ENCODE measurements at places on chromosomes 3 and 15. TPM values are rescaled to one million over a fixed set of nuclear protein-coding genes. Genes with fewer than 3 reads are reported as not detected.

GRCh38 chr3:48338635-48339034 is 5.2 kb upstream of the SPINK8 start:
- DNase-seq = peak; percentile 4

The SECISBP2L gene
- total RNA-seq = 88.8 TPM

DNA sequence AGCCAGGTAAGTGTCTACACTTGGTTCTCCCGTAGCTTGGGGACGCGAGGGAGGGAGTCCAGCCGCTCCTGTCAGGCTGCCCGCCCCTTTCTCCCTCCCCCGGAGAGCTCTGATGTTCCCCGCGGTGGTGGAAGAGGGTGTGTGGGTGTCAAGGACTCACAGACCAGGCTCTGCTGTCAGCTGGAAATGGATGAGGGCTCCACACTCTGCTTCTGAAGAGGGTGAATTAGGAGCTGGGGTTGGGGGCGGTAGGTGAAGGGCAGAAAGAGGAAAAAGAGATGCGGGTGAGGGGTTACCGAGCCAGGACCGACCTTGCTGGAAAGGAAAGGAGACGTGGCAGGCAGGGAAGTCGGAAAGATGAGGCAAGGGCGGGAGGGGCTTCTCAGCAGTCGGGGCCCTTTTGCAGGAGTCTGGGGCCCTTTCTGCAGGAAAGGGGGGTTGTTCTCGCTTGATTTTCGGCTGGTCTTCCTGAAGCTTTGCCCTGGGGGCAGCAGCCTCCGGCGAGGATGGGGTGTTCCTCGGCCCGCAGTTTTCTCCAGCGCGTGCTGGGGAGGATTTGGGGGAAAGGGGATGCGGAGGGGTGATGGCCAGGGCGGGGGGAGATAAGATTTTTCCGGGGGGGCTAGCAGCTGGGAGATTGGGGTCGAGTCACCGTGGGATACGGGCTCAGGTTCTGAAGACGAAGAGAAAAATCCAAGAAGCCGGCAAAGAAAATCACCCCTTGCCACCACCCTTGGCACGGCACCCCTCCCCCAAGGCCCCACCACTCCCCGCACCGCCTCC is 602 bp upstream of the BAHD1 start:
- DNase-seq = peak; percentile 71

The PDIA5 gene
- 34.0 TPM for total RNA-seq

DNA sequence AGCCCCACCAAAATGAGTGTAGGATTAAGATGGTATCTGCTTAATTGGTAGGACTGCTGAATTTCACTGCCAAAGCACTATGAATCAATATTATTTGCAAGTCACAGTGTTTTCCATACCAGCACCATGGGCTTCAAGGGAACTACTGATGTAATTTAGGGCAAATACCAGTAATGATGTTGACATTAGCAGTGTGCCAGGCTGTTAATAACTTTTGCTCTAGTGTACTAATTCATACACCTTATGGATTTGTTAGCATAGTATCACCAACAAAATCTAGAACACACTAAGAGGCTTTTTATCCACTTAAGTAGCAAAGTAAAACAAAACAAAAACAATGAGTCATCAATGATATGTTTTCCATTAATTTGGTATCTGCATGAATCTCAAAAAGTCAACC is 888.2 kb downstream of the CADM2 start:
- DNase-seq = no peak

DNA sequence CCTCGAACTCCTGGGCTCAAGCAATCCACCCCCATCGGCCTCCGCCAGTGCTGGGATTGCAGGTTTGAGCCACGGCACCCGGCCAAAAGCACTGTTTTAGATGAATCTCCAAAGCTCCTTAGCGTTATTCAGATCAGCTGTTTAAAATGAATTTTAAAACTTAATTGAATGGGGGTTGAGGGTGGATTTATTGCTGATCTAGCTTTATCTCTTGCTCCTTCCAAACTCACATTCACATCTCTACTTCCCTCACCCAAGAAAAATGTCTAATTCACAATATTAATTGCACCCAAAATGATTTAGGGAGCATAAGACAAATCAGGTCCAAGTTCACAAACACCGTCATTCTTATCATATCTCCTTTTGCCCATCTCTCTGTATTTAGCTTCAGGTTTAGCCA is 89.8 kb downstream of the MEIS2 start:
- DNase-seq = no peak

- no peak for DNase-seq
Measured at GRCh38 chr15:72706266-72706665, 20.3 kb downstream of the BBS4 start.

- no peak for DNase-seq
Measured at GRCh38 chr15:38048001-38048455, 113.6 kb downstream of the TMCO5A start.

GRCh38 chr15:60059186-60059585 is 55.1 kb downstream of the FOXB1 start:
- no peak for DNase-seq

- DNase-seq = no peak
Measured at GRCh38 chr3:181052256-181052655, 62.7 kb upstream of the DNAJC19 start.

DNA sequence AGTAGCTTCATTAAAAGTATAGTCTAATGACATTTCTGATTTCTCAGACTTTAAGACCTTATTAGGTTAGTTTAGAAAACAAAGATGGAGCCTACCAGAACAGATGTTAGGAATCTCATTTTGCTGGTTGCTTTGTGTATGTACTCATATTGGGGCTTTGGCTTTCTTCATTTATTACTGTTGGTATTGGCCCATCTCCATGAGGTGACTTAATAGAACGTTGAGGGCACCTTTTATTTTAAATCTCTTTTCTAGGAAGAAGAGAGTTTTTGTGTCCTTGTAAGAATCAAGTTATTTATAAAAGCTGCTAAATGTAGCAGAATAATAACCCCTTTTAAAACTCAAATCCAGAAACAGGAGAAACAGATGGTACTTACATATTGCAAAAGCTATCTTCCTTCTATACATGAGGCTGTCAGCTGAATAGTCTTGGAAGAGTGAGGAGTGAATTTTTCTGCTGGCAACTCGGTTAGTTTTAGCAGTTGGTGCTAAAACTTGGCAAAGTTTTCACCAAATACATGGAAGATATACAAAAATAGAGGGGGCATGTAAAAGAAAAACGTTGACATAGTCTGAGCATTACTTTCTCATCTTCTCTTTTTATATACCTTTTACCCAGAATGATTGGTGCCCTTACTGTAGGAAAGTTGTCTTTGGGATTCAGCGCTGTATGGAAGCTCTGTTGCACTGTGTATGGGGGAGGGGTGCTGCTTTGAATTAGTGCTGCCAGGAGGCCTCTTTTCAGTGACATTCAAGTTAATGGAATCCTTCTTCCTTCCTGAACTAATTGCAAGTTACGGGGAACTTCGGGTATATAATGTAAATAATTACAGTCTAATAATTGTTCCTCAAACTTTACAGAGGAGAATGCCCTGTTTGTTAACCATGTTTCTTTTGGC is 35.8 kb downstream of the CTNNB1 start:
- DNase-seq = no peak

The TMEM207 gene
- total RNA-seq = not detected

GRCh38 chr15:23514484-23514883 is 51.0 kb upstream of the MKRN3 start:
- no peak for DNase-seq

DNA sequence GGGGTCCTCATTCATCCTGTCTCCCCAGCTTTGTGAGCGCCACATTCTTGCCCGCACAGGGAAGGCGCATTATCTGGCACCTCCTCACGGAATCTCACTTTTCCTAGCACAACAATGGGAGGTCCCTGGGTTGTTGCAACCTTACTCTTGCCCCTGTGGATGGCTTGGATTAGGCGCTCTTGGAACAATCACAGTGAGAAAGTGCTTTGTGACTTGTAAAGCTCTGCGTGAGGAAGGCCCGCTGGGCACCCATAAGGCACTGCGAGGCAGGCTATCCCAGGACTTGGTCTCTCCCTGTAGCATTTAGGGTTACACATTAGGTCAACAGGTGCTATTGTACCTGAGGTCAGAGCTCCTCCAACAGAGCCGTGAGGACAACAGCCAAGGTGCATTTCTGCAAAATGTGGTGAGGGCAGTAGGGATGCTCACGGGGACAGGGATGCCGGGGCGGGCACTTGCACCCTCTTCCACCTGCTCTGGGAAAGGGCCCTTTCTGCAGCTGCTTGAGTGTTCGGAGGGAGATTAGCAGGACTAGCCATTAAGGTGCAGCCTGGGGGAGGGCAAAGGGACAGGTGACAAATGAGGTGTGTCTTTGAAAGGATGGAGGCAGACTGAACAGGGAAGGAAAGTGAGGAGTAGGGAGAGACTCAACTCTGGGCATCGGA is 13.9 kb upstream of the LRRC15 start:
- DNase-seq = no peak

GRCh38 chr3:172259726-172260248 is 188.5 kb downstream of the GHSR start:
- DNase-seq = no peak

The SCG5 gene
- 10.4 TPM for total RNA-seq

GRCh38 chr15:20353966-20354883 is 187.4 kb downstream of the GOLGA6L6 start:
- no peak for DNase-seq

GRCh38 chr3:189988322-189988721 is 132.4 kb downstream of the P3H2 start:
- DNase-seq = no peak

DNA sequence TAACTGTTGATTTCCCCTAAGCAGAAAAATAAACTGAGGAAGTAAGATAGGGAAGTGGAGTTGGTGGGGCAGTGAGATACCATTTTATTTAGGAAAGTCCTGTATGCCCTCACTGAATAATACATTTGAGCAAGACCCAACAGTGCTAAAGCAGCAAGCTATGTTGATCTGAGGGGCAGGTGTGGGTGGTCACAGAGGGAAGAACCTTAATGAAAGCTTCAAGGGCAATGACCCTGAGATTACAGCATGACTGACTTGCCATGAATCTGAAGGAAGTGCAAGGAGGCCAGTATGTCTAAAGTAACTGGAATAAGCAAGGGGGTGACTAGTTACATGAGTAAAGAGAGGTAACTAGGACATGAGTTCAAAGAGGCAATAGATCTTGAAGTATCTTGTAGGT is 159.5 kb downstream of the CD47 start:
- no peak for DNase-seq

The WDR93 gene
- total RNA-seq = 2.3 TPM

The ULK3 gene
- 65.1 TPM for total RNA-seq

DNA sequence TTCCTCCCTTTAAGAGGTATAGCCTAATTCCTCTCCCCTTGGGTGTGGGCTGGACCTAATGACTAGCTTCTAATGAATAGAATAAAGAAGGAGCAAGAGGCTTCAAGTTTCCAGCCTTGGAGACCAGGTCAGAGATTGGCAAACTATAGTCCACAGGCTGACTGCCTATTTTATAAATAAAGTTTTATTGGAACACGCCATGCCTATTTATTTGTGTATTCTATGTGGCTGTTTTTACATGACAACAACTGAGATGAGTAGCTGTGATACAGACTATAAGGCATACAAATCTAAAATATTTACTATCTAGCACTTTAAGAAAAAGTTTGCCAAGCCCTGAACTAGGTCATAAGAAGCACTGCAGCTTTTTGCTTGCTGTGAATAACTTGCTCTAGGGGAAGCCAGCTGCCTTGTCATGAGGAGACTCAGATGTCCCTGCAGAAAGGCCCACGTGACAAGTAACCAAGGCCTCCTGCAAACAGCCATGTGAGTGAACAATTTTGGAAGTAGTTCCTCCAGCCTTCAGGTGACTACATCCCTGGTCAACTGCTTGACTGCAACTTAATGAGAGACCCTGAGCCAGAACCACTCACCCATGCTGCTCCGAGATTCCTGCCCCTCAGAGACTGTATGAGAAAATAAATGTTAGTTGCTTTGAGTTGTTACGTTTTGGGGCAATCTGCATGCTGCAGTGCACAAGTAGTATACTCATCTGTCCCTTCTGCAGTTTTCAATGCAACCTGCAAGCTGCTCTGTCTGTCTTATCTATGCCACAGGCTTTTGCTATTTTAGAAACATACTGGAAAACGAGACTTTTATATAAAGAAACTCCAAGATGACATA is 21.1 kb upstream of the MAP3K13 start:
- no peak for DNase-seq

- no peak for DNase-seq
Measured at GRCh38 chr15:99097441-99098410, 7.2 kb upstream of the SYNM start.

DNA sequence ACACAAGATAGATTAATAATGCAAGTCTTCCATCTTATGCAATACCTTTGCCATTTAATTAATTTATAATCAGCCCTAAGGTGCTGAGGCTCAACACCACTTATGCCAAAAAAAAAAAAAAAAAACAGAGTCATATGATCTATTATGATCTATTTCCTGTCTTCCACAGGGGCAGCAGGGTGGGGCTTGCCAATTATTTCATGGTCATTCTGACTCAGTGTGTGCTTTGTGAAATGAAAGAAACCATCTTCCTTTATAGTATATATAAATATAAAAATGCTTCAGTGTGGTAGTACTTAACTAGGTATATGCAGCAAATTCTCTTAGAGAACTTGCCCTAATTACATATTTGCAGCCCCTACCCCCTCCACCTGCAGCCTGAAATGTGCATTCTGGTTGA is 7.2 kb upstream of the RARB start:
- no peak for DNase-seq

DNA sequence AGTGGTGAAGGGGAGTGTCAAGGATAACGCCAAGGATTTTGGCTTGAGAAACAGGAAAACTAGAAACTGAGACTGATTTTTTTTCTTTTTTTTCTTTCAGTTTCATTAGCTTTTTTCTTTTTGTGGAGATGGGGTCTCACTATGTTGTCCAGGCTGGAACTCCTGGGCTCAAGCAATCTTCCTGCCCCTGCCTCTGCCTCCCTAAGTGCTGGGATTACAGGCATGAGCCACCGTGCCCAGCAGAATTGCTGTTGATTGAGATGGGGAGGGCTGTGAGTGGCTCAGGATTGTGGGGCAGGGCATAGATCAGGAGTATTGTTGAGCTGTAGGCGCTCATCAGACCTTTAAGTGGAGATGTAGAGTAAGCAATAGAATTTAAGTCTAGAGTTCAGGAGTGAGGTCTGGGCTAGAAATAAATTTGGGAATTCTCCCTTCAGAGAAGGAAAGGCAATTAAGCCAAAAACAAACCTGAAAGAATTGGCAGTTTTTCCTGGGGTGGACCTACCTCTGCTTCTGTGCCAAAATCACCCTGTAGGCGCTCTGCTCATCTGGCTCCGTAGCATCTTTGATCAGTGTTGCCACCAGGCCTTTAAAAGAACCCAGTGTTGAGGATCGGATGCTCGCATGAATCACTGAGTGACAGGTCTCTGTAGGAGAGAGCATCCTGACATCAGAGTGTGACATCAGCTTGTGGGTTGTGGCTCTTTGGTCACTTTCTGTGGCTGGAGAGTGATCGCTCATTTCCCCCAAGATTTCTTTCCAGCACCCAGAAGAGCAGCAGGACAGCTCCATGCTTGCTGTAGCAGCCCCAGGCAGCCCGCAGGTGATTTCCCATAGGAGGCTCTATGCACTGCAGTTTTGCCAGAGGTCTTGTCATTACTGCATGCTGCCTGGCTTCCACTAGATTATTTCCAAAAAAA is 15.8 kb downstream of the ABHD17C start:
- DNase-seq = no peak

The ACTRT3 gene
- total RNA-seq = 2.8 TPM

GRCh38 chr3:188153437-188154013 is 432 bp upstream of the LPP start:
- DNase-seq = peak; percentile 85

The RPL22L1 gene
- 72.3 TPM for total RNA-seq

- no peak for DNase-seq
Measured at GRCh38 chr3:87350367-87351199, 74.2 kb upstream of the POU1F1 start.

- no peak for DNase-seq
Measured at GRCh38 chr3:155647206-155647605, 97.7 kb downstream of the PLCH1 start.

The LSMEM2 gene
- not detected for total RNA-seq

- no peak for DNase-seq
Measured at GRCh38 chr3:151213881-151214280, 10.9 kb upstream of the GPR171 start.
